ENCODE measurements at places on chromosomes 5 and 9.

DNA sequence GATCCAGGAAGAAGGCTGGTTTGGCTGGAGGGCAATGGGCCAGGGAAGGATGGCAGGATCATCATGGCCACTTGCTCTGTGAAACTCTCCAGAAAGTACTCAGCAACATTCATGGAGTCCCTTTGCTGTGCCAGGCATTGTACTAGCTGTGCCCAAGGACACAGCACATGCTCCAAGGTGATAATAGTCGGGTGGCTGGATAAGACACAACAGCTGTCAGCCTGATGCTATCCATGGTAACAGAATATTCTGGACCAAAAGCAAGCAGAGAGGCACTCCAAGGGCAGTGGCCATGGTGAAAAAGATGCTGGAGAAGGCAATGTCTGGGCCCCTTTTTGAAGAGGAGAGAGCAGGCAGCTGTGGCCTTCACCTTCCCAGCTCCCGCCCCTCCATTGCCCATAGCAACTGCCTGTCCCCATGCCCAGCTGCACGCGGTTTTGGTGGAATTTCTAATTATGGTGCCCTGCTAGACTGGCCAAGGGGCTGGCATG lies 113.8 kb upstream of the CPEB4 start:
- DNase-seq, result no peak

- DNase-seq, result no peak
Observed at GRCh38 chr5:126967808-126968466, 62.4 kb downstream of the MARCHF3 start.

DNA sequence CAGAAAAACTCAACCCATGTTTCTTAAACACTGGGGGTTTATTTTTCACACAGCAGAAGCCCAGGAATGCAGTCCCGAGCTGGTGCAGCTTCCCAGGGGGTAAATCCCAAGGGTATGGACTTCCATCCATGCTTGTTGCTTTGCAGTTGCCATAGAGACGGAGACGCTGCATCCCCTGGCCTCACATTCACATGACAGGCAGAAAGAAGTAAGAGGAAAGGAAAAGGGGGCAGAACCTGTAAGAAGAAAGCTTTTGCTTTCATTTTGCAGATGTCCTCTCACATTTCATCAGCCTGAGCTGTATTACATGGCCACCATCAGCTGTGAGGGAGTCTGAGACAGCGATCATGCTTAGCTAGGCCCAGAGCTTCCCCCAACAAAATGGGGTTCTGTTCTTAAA lies 321.0 kb downstream of the AGTPBP1 start:
- DNase-seq, result no peak

DNA sequence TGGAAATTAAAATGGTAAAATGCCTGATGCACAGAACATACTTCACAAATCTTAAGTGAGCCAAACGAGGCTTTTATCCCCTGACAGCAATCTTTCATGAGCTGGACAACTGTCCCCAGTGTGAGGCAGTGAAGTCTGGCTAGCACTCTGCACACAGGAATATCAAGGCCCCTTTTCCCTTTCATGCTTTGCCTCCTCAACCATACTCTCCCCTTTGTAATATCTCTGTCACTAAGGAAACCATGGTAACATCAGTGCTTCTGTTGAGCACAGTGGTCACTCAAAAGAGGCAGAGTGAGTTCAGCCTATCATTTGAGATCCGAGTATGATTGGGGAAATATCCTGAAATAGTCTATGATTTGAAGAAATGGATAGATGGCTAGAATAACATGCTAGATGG lies 318.3 kb downstream of the ENC1 start:
- DNase-seq, result no peak

GRCh38 chr5:174793684-174794328 lies 69.4 kb downstream of the MSX2 start:
- DNase-seq, result peak; percentile 56

DNA sequence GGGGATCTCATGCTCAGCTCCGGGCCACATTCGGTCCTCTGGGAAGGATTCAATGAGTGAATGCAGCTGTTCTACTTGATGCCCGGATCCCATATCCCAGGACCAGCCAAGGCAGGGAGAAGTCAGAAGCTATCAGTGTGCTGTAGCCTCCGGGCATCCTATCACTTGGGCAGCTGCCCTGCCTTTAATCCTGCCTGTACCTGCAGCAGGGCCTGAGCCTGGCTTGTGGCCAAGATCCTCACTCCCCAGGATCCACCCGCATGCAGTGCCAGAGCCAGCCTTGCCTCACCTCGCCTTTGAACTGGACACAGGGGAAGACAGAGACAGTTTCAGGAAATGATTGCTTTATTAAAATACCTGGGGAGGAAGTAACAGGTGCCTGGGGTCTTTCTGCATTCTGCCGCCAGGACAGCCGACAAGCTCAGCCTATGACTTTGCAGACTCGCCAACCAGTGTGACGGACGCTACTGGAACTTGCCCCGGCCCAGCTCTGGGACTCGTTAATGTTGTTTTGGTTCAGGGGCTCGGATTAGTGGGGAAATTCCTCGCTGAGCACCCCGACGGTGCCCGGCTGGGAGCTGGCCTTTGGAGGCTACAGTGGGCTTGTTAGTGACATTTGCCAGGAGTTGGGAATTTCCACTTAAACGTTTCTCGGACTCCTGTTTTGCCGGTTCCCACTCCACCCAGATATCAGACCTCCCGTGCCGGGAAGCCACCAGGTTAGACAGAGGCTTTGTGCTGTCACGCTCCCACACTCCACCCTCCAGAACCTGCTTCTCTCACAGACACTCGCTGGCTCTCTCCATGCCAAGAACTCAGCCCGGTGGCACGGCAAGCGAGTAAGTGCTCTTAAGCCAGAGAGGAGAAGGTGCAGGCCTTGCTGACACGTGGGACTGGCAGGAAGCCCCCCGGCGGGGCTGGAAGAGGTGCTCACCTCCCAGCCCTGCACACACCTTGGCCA lies 721 bp downstream of the PTGES start:
- no peak for DNase-seq

DNA sequence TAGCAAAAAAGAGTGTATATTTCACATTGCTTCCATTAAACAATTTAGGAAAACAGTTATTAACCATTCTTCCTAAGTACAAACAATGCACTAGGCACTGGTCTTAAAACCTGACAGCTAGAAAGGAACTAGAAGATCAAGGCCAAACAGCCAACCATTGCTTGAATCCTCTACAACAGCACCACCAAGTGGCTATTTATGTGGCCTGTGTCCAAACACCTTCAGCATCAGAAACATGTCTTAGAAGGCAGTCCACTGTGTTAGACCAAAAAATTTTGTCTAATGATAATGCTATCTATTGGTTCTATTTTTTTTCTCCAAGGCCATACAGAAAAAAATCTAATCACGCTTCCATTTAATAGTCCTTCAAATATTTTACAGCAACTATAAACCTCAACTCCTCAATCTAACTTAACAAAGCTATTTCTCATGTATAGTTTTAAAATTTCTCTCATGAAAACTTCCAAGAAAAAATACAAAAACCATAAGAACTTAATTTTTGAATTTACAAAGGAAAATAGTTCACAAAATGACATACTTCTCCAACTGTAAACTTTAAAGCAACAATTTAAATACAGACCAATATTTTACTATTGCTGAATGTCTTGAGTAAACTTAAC lies 36.1 kb downstream of the CAAP1 start:
- peak; percentile 61 for DNase-seq

GRCh38 chr5:53089481-53089991 lies 20.0 kb downstream of the MOCS2 start:
- DNase-seq, result no peak

DNA sequence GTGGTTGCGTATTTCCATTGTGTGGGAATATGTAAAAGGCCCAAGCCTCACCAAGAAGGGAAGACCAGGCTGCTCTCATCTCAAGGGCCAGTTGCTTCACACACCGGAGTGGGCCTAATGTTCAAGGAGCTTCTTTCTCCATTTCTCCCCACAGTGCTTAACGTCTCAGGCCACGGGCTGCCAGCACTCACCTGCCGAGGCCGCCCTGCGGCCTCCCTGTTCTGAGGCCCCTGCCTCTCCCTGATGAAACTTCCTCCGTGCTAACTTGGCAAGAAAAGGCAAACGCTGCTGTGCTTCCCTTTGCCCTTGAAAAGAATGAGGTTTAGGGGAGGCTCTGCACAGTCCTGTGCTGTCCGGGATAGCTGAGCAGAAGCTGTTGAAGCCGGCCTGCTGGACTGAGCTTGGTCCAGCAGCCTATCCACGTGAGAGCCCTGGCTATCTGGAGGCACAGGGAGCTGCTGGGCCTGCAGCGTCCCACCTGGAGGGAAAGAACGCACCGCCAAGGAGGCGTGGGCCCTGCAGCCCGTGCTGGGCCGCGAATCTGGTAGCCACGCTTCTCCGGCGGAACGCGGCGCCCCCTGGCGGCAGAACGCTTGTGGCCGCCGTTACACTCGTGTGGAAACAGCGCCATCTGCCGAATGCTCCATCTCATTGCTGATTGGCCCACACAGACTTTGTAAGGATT lies 73.5 kb upstream of the PRSS3 start:
- peak; percentile 90 for DNase-seq

DNA sequence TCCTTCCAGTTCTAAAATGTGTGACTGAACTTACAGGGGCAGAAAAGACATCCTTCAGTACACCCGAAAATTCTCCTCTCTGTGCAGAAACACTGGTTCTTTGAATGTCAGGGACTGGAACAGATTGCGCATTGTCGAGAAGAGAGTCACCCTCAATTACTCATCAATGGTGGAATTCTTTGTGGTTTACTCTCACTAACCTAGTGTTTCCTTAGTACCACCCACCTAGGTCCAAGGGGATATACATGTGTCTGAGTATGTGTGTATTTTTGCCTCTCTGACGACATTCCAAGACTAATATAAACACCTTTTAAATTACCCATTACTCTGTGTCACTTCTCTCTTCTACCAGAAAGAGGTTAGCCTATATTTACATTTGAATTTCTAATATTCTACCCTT lies 660.8 kb downstream of the TLE1 start:
- DNase-seq, result peak; percentile 73

GRCh38 chr5:37825334-37825915 lies 14.4 kb downstream of the GDNF start:
- no peak for DNase-seq

- DNase-seq, result peak; percentile 56
Observed at GRCh38 chr5:158423623-158424200, 564.8 kb upstream of the CLINT1 start.

DNA sequence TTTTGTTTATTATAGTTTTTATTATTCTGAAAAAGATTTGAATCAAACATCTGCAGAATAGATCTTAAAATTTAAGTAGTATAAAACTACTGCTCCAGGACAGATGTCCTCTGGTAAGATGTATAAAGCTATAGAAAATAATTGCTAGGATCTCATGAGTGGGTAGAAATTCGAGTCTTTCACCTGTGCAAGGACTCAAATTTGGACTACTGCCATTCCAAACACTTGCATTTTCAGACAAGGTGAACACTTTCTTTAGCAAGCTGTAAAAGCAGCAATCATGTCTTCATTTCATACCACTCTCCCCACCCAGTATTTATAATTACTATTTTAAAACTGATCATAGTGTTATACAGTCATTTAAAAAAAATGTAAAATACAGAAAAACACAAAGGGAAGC lies 20.7 kb downstream of the SKP2 start:
- DNase-seq, result no peak

DNA sequence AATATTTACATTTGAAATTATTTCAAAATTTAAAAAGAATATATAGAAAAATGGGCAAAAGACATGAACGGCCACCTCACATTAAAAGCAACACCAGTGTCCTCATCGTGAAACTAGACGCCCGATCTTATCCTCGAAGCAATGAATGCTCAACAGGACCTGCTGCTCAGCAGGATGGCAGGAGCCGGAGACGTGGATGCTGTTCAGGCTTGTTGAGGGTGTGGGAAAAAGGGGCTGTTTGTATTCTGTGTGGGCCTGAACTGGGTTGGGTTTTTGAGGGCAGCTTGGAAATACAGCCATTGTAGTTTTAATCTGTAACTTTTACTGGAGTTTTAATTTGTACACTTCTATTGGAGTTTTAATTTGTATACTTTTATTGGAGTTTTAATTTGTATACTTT lies 20.3 kb downstream of the EXOC3 start:
- DNase-seq, result no peak

GRCh38 chr9:73714294-73714693 lies 562.6 kb downstream of the ANXA1 start:
- DNase-seq, result no peak

GRCh38 chr5:32044939-32045338 lies 129.2 kb downstream of the GOLPH3 start:
- DNase-seq, result no peak

DNA sequence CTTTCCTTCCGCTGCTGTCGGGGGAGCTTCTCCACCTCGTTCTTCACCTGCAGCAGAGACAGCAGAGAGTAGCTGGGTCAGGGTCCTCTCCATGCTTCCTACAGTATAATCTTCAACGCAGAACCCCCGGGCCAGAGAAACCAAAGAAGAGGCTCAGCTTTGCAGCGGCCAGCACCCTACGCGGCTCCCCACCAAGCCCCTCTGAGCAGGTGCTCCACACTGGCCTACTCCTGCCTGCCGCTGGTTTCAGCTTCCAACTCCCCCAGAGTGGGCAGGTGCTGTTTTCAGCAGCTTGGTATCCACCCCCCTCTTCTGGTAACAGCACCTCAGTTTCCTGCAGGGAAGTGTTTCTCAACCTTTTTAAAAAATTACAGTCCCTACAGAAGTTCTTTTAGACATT lies 58.3 kb upstream of the FBXW11 start:
- no peak for DNase-seq

DNA sequence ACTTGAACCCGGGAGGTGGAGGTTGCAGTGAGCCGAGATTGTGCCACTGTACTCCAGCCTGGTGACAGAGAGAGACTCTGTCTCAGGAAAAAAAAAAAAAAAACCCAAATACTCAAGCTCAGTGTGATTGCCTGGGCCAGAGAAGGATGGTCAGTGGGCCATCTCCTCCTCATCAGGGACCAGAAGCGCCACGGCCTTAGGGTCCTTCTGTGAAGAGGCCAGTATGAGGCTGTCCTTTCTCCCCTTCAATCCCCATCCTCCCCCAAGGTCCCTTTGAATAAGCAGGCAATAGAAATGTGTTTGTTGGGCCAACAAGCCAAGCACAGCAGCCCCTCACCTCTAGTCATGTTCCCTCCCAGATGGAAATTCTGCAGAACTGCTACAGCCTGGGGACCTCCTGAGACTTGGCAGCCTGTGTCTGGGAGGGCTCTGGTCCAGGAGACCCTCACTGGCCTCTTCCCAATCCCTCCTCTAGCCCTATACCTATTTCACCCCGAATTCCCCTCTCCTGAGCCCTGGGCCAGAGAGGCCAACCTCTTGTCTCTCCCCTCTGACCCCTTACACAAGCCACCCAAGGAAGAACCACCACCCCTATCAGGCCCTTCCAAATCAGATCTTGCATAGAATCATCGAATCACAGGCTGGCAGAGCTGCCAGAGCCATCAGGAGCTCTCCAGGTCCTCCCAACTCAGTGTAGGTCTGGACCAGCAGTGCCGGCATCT lies 1.0 kb downstream of the CSF1R start:
- DNase-seq, result no peak

- no peak for DNase-seq
Observed at GRCh38 chr9:20048437-20048836, 259.6 kb upstream of the SLC24A2 start.

DNA sequence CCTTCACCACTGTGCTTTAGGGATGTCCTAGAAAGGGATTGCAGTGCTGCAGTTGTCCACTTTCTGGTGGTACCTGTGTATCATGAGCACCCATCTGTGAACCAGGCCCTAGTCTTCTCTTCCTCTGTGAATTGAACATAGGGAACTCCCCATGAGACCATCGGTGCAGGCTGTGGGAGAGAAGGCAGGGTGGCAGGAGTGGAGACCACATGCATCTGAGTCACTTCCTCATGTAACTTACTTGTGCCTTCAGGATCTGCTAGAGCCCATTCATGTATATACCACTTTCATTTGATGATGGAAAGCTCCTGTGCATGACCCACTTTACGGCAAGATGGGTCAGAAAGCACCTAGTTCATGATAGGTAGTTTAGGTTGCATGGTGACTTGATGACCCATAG lies 478.1 kb upstream of the CDH9 start:
- DNase-seq, result no peak

All from dermis blood vessel endothelial cell (primary cell).